ENCODE measurements at places on chromosomes 12 and 14. TPM values are rescaled to one million over a fixed set of nuclear protein-coding genes. Genes with fewer than 3 reads are reported as not detected.

Gene C12orf75
- total RNA-seq: 120 TPM

Gene SLIRP
- 399 TPM for total RNA-seq

Gene MMP19
- total RNA-seq: 0.24 TPM

Gene ALDH1L2
- total RNA-seq: 3.7 TPM

Gene TRPV4
- 0.08 TPM for total RNA-seq

Gene OR4E1
- total RNA-seq: not detected

Gene PLEKHG7
- not detected for total RNA-seq

Gene MIP
- not detected for total RNA-seq

Gene FAM222A
- total RNA-seq: 6.9 TPM

Gene TBX3
- total RNA-seq: 51.2 TPM

Gene OASL
- 4.1 TPM for total RNA-seq

Gene HOXC5
- total RNA-seq: 0.53 TPM

Gene MYL2
- total RNA-seq: 0.65 TPM

Gene STON2
- 0.93 TPM for total RNA-seq

All from A549 treated with ZK216348 at 1 μM for 4 hours (cell line).